ENCODE measurements at places on chromosomes 11 and 22.

GRCh38 chr11:7531011-7531410 is 17.2 kb downstream of the PPFIBP2 start:
- no peak for DNase-seq

- DNase-seq = no peak
These were observed 117.0 kb downstream of the MPPED1 start for GRCh38 chr22:43528601-43529360.

- no peak for DNase-seq
These were observed 51.8 kb downstream of the COMMD9 start for GRCh38 chr11:36237391-36237790.

- DNase-seq = no peak
These were observed 428.0 kb downstream of the TBC1D22A start for GRCh38 chr22:47190276-47190956.

- no peak for DNase-seq
These were observed 8.6 kb upstream of the IGLL5 start for GRCh38 chr22:22878801-22879674.

DNA sequence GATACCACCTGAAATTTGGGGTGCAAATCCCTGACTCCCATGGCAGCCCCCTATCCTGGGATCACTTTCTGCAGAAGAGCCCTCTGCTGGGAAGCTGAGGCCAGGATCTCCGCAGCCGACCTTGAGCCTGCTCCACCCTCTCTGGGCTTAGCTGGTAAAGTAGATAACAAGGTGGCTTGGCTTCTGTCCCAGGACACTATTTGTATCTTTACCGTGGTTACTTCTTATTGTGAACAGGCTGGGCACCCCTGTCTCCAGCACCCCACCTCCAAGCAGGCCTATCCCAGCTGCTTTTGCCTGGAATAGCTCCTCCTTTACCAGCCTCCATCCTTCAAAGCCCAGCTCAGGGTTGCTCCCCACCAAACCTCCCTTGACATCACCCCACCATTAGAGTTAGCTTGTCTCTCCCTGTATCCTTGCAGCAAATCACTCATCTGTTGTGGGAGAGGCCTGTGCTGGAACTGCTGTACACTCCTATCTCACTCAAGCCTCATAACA is 35.2 kb upstream of the P2RY2 start:
- DNase-seq = no peak

DNA sequence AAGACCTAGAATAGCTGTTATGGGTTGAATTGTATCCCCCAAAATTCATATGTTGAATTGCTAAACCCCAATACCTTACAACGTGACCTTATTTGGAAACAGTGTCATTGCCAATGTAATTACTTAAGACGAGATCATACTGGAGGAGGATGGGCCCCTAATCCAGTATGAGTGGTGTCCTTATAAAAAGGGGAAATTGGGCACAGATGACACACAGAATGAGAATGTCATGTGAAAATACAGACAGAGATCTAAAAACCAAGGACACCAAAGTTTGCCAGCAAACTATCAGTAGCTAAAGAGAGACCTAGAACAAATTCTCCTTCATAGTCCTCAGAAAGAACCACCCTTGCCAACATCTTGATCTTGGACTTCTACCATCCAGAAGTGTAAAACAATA is 127.7 kb downstream of the ATXN10 start:
- no peak for DNase-seq

GRCh38 chr11:111770581-111771134 is 4.5 kb upstream of the PPP2R1B start:
- no peak for DNase-seq

- DNase-seq = no peak
These were observed 39.7 kb downstream of the RTL6 start for GRCh38 chr22:44458044-44459020.

DNA sequence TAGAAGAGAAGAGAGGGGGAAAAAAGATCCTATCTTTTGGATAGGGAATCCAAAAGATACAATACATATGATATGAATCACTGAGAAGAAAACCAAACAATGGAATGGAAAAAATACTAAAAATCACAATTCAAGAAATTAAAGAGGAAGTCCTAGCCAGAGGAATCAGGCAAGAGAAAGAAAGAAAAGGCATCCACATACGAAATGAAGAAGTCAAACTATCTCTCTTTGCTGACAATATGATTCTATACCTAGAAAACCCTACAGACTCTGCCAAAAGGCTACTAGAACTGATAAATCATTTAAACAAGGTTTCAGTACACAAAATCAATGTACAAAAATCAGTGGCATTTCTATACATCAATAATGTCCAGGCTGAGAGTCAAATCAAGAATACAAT is 91.4 kb downstream of the EFCAB6 start:
- no peak for DNase-seq

- DNase-seq = no peak
These were observed at the start of gene TCN1 for GRCh38 chr11:59866397-59866796. TCN1 (minus strand) TSS chr11:59866487; CDS start chr11:59866470, 17 bp downstream.

DNA sequence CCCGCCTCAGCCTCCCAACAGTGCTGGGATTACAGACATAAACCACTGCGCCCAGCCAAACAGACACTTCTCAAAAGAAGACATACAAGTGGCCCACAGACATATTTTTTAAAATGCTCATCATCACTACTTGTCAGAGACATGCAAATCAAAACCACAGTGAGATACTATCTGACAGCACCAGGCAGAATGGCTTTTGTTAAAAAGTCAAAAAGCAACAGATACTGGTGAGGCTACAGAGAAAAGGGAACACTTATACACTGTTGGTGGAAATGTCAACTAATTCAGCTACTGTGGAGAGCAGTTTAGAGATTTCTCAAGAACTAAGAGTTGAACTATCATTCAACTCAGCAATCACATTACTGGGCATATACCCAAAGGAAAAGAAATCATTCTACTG is 67.0 kb downstream of the ARHGAP20 start:
- DNase-seq = no peak

- DNase-seq = no peak
These were observed 287.9 kb upstream of the MPPED2 start for GRCh38 chr11:30873924-30874610.

GRCh38 chr22:42920101-42920820 is 63.2 kb upstream of the ARFGAP3 start:
- DNase-seq = no peak
